Naive thymus-derived CD8-positive, alpha-beta T cell (primary cell): ENCODE measurements at places on chromosomes 13 and 19. TPM values are rescaled to one million over a fixed set of nuclear protein-coding genes. Genes with fewer than 3 reads are reported as not detected.

GRCh38 chr13:95258619-95259194 is 42.5 kb downstream of the ABCC4 start:
- H3K4me3 ChIP-seq = no peak overlapping the region
- DNase-seq = no peak
- H3K27me3 ChIP-seq = no peaks in the 10 kb centered on the region
- peaks cover 10% of the 10 kb centered on the region for H3K36me3 ChIP-seq
- no peaks in the 10 kb centered on the region for H3K4me1 ChIP-seq

- H3K4me3 ChIP-seq = peak within 1 kb of the TSS; percentile 77
- peaks cover 40% of the 10 kb centered on the region for H3K27me3 ChIP-seq
- H3K36me3 ChIP-seq = peaks cover 12% of the 10 kb centered on the region
Observed at GRCh38 chr19:11480715-11481533, at the start of gene ELAVL3. Gene ELAVL3, minus strand, starts transcription at chr19:11481046. Its CDS starts 438 bp downstream, at chr19:11480608.

DNA sequence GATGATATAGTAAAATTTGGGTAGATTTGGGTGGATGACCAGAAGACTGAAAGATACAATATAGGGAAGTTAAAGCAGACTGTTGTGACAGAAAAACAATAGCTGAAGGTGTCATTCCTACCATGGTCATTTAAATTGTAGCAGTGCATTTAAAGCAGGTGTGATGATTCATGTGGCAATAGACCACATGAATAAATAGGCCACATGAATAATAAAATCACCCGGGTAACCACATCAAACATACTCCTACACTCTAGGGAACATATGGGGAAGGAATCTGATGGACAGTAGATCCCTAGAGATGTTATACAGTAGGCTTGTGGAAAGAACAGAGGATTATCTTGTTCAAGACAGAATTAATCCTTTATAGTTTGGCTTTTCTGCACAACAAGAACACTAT is 392.6 kb downstream of the SLITRK5 start:
- H3K4me3 ChIP-seq = no peak overlapping the region
- no peaks in the 10 kb centered on the region for H3K36me3 ChIP-seq
- H3K27me3 ChIP-seq = no peaks in the 10 kb centered on the region
- DNase-seq = no peak
- no peaks in the 10 kb centered on the region for H3K4me1 ChIP-seq

DNA sequence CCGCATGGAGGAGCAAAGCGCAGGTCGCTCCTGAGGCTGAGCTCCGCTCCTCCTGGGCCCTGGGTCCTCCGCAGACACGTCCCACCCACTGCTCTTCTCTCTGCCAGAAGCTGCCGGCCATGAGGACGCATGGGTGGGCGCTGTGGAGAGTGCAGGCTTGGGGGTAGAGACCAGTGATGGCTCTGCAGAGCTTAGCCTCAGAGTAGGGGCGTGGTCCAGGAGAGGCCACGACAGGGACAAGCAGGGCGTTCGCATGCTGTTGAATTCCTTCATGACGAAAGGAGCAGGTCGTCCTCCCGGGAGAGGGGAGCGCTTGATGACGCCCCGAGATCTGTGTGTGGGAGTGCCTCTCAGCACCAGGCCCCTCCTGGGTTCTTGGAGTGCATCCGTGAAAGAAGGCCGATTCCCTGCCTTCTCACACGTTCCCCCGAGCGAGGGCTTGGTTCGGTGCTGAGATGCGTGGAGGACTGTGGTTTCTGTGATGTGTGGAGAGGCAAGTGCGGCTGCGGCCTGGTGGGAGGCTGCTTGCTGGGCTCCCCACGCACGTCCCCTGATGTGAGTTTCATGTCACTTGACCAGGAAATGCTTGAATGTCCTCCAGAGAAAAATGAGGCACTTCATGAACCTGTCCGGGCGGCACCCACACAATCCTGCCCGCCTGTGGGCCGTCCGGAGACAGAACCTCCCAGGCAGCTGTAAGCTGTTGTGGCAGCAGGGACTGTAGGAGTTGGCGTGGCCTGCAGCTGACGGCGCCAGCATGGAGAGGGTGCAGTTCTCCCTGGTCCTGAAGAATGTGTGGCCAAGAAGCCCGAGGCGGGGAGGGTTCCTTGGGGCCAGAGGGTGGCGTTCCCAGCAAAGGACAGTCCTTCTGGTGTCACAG is 4.5 kb downstream of the SF3A2 start:
- no peaks in the 10 kb centered on the region for H3K27me3 ChIP-seq
- peak overlapping the region; percentile 89 for H3K27ac ChIP-seq
- H3K4me1 ChIP-seq = peaks cover 41% of the 10 kb centered on the region
- H3K4me3 ChIP-seq = peak overlapping the region; percentile 99
- DNase-seq = no peak

GRCh38 chr13:85825454-85825853 is 26.2 kb upstream of the SLITRK6 start:
- H3K4me1 ChIP-seq = no peaks in the 10 kb centered on the region
- H3K27ac ChIP-seq = no peak overlapping the region
- H3K27me3 ChIP-seq = no peaks in the 10 kb centered on the region

DNA sequence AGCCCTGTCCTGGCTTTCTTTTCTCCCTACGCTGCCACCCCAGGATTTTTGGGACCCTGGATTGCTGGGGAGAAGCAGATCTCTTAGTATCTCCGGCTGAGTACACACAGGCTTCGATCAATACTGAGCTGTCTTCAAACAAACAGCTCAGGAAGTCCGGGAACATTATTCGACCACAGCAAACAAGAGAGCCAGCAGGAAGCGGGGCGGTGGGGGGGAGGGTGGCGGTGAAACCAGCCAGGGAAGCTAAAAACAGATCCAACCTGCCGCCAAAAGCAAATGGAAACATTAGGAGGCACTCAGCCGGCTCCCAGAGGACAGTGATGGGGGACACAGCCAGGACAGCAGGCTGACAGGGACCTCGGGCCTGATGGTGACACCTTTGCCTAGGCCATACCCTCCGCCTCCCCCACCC is 12.2 kb upstream of the BCAM start:
- no peaks in the 10 kb centered on the region for H3K27me3 ChIP-seq
- H3K27ac ChIP-seq = peak overlapping the region; percentile 84
- peak overlapping the region; percentile 74 for H3K4me3 ChIP-seq
- H3K4me1 ChIP-seq = peaks cover 24% of the 10 kb centered on the region

The CALM3 gene
- 188 TPM for polyA plus RNA-seq
